Stimulated activated CD4-positive, alpha-beta T cell treated with anti-CD3 and anti-CD28 coated beads, TNF-alpha, amount 100 ng/mL, for 48 hours (primary cell): ENCODE measurements at places on chromosomes 16 and 17.
A peak's percentile ranks its signal among the peaks of the same experiment; 100 is the strongest.

- no peak for DNase-seq
Observed at GRCh38 chr16:30949650-30950515, 1.0 kb downstream of the ORAI3 start.

DNA sequence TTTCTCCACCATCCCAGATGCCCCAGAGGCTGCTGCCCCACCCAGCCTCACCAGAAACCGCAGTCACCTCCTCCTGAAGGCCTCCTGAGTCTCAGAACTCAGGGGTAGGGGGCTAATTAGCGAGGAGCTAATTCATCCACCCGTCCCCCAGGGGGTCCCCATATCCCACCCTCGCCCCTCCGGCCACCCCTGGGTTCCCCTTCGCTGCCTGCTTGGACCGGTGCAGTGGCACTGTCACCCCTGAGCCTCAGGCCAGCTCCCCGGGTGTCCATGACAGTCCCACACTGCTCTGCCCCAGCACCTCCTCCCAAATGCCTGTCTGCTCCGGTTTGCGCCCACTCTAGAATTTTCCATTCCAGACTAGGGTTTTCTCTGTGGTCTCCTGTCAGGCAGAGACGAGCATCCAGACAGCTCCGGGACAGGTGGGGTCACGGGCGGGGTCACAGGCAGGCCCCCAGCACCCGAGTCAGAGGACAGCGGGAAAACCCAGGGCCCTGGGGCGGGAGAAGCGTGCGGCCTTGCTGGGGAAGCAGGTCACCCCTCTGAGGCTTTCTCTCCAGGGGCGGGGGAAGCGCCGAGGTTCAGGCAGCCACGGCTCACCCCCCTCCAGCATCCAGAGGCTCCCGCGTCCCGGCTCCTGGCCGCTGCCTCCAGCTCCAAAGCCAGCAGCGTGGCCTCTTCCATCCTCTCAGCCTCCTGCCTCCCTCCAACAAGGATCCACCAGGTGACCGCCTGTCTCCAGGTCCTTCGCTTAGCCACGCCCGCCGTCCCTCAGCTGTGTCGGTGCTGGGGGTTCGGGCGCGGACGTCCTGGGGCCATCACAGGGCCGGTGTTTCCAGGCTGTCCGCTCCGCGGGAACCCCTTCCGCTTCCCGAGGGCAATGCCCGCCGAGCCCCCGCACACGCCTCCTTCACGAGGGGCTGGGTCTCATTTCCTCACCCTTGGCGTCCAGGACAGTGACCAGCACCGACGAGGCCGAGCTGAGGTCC lies 3.1 kb upstream of the PERCC1 start:
- no peak for DNase-seq

- DNase-seq: no peak
Observed at GRCh38 chr17:64110379-64111152, 19.4 kb downstream of the ERN1 start.

DNA sequence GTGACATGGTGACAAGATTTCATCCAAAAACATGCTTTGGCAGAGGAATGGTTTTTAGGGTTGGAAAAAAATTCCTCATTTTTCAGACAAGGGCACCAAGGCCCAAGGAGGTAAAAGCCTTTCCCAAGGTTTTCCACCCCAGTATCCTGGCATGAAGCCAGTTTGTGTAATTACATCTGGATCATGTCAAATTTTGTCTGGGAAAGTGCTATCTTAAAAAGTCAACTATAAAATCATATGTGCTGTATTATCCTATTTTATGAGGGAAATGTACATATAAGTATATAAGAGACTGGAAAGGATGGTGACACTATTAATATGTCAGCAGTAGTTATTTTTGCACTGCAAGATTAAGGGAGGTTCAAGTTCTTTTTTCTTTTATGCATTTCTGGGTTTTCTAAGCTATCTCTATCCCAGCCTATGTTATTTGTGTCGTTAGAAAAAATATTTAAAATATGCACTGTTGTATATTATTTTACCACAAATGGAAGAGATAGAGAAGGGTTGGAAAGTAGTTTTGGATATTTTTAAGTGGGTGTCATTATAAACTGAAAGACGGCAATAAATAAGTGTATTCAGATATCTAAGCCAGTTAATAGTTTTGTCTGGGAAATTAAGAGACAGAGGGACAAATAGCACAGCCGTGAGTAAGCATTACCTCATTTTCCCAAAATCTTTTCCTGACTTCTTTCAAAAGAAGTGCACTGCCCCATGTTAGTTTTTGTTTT lies 13.5 kb upstream of the FBXO47 start:
- no peak for DNase-seq

DNA sequence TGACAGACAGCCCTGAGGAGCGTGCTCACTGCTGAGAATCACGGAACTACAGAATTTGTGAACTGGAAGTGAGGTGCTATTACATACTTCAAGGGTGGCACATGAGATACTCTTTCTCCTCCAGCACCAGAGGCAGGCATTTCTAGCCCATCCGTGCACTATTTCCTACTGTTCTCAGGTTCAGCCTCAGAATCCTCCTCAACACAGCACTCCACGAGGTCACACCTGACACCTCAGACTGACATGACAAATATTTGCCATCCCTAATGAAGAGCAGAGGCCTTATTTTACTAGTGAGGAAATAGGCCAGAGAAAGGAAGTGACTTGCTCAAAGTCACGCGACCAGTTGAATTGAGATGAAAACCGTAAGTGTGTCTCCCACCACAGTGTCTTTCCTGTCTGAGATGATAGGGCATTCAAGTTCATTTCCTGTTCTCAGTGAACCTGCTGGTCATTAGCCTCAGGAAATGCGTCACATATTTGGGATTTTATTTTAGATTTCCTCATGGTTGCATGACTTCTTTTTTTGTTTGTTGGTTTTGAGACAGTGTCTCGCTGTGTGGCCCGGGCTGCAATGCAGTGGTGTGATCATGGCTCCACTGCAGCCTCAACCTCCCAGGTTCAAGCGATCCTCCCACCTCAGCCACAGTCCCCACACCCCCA lies 23.6 kb downstream of the SEZ6 start:
- peak; percentile 11 for DNase-seq

DNA sequence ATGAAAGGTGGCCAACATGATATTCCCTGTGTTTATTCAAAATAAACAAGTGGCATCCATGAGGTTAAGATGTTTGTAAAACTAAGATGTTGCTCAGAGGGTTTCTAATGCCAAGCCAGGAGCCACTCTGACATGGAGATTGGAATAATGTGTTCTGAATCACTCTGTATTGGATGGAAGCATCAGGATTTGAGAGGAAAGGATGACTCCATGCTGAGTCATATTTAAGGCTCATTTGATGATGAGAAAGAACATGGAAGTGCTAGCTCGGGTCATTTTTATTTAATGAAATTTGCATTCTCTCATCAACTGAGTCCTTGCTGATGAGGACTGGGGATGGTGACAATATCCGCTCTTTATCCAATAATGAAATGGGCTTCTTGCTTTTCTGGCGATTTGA lies 6.2 kb downstream of the VAT1L start:
- DNase-seq: no peak

GRCh38 chr17:41835800-41836549 lies at the start of gene NT5C3B:
Gene NT5C3B (minus strand): TSS chr17:41836232. CDS start chr17:41836193, 39 bp downstream.
- DNase-seq: no peak

- DNase-seq: peak; percentile 31
Observed at GRCh38 chr17:65294181-65294719, 157.1 kb downstream of the RGS9 start.

DNA sequence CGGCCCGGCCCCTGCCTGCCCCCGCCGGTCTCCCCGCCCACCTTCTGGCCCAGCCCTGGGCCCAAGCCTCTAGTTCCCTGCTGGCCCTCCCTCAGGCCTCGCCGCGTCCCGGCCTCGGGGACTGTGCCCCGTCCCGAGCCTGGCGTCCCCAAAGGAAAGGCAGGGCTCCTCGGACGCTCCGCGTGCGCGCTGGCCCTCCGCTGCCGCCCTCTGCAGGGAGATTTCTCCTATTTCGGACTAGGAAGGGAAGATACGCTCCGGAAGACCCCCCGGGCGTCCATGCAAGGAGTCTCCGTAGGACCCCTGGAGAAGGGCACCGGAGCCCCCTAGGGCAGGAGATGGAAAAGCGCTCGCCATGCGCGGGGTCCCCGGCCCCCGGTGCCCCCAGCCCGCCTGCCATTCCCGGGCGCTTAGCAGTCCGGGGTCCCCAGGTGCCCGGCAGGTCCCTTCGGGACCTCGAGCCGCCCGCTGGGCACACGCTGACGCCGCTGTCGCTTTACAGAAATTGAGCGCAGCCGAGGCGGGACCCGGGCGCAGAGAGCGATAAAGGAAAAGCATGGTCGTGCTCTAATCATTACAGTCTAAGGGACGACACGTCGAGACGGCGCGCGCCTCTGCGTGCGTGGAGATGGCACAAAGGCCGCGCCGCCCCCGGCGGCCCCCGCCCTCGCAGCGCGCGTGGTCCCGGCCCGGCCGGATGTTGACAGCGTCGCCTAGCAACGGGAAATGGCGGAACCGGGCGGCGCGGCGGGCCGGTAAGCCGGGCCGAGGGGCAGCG lies at the start of gene CCDC40:
CCDC40 (plus strand) TSS at position 706 of the 778 bp plus-strand sequence; CDS start at position 727, 21 bp downstream.
- DNase-seq: peak; percentile 48

DNA sequence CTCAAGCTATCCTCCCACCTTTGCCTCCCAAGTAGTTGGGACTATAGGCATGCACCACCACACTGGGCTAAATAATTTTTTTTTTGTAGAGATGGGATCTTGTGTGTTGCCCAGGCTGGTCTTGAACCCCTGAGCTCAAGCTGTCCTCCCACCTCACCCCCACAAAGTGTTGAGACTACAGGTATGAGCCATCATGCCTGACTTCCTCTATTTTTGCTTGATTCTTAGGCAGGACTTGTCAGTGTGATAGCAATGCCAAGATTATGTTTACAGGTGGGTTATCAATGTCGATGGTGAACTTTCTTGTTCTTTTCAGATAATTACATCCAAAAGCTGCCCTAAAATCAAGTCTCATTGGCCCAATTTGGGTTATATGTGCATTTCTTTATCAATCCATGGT lies 96.9 kb downstream of the HS3ST4 start:
- no peak for DNase-seq

DNA sequence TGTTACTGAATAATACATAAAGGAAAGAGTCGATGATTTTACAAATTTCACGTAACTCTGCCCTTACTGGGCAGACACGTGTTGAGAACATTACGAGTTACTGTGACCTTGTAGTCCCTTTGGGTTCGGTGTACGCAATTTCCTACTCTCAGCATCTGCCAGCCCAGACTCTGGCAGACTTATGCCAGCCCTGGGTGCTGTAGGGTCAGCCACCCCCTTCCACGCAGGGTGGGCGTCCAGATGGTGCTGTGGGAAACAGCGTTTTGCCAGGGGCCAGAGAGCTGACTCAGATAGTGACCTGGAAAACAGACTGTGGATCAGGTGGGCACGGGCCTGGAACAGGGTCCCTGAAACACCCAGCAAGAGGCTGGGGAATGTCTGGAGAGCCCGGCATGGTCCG lies 148.9 kb downstream of the RPTOR start:
- no peak for DNase-seq

DNA sequence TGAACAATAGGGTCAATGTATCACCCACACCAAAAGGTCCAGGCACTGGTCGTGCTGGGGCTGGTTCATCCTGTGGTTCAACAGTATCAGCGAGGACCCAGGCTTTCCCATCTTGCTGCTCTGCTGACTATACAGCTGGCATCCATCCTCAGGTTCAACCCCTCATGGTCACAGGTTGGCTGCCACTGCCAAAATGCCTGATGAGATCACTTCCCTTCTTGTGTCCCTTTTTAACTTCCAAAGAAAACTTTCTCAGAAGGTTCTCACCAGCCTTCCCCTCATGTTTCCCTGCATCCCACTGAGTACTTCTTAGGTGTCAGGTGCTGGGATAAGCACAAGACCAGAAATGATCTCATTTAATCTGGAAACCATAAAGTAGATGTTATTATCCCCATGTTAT lies 25.7 kb downstream of the CLEC16A start:
- no peak for DNase-seq

DNA sequence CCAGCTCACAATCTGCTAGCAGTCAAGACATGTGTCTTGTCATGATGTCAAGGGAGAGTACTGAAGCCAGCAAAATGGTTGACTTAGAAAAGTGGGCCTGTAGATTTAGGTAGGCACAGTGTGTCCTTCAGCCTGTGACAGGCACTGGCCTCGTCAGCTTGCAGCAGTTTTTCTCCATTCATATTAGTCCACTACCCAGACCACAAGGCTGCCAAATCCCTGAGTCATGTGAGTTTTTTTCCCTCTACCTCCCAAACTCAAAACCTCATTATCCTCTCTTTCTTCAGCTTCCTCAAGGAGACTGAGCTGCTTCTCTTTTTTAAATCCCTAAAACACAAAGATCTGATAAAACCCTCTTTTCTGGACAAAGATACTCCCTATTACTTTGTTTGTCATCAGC lies 102.6 kb upstream of the HS3ST3A1 start:
- no peak for DNase-seq

GRCh38 chr17:12759090-12759489 lies 30.2 kb upstream of the ARHGAP44 start:
- no peak for DNase-seq

DNA sequence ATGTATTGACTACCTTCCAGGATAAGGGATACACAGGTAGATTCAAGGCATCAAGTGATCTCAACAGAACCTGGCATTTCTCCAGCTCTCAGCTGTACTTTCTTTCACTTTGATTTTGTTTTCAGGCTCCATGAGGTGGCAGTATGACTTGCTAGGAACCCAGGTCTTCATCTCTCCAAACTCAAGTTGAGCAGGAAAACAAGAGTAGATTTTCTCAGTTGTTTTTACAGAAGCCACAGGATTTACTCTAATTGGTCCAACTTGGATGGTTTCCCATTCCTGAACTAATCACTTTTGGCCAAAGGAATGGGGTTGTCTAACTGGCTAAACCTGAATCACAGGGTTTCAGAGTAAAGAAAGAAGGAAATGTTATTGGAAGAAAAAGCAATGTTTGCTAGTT lies 146.6 kb downstream of the TRIM37 start:
- DNase-seq: no peak

DNA sequence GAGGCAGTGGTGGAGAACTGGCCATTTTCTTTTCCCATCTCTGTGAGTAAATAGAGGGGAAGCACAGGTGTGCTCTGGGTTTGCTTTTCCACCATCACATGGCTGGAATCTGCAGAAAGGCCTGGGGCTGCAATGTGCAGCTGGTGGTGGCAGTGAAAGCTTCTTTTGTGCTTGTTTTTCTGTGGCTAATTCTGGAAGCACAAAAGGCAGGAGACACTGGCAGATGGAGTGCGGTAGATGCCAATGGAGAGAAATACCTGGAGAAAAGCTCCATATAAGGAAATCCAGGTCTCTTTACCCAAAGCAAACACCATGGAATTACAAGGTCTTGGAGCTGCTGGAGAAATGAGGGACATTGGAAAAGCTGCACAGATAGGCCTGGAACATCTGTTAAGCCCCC lies 146.9 kb downstream of the HAPSTR1 start:
- DNase-seq: no peak

- no peak for DNase-seq
Observed at GRCh38 chr17:13822700-13823099, 221.0 kb upstream of the HS3ST3A1 start.

DNA sequence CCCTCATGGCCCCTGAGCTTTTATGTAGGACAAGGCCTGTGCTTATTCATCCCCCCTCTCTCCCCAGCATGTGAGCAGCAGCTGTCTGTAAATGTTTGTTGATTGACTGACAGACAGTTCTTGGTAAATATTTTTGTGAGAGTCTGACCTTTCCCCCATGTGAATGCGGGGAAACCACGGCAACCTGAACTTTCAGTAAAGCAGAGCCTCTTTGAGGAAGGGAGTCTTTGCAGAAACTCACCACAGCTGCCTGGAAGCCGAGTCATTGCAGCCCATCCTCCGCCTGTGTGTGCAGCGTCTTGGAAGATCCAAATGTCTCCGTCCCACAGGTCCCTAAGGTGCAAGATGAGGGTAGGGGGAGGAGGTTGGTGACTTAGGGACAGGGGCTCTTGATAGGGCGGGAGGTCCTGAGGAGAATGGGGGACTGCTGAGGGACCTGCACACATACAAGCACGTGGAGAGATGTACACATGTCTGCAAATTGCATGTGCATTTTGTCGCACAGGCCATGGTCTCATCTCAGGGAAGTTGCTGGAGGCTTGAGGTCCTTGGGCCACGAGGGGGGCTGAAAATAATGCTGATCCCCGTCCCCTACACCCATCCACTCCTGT lies 23.0 kb upstream of the IL21R start:
- no peak for DNase-seq
